ENCODE measurements at places on chromosomes 3 and 15. TPM values are rescaled to one million over a fixed set of nuclear protein-coding genes. Genes with fewer than 3 reads are reported as not detected.
A peak's percentile ranks its signal among the peaks of the same experiment; 100 is the strongest.

DNA sequence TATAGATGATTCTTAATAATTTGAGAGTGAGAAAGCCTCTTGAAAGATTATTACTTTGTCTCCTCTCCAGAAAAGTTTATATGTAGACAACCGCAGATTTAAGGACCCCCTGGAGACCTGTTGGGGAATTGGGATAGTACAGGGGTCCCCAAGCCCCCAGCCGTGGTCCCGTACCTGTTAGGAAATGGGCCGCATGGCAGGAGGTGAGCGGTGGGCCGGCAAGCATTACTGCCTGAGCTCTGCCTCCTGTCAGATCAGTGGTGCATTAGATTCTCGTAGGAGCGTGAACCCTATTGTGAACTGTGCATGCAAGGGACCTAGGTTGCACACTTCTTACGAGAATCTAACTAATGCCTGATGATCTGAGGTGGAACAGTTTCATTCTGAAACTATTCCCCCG is 78.3 kb downstream of the PFN2 start:
- DNase-seq: no peak

GRCh38 chr3:141860766-141861513 is 15.5 kb upstream of the ATP1B3 start:
- no peak for DNase-seq

The PLA2G4E gene
- not detected for polyA plus RNA-seq

The MED12L gene
- 2.2 TPM for polyA plus RNA-seq

DNA sequence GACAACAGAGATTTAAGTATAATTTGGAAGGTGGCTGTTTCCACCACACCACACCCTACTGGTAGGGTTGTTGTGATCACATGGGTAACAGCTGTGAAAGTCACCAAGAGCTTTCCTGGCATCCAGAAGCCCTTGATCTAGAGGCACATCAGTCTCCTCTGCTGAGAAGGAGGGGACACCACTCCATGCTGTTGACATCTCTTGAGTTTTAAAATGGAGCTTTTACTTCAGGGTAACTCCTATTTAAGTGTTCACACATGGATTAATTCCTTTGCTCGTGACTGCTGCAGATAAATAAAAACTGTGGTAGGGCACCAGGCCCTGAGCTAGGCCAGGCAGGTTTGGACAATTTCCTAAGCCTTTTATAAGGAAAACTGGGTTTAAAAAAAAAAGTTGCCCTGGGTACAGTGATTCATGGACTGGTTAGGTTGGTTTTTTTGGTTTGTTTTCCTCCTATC is 7.5 kb downstream of the EXOSC7 start:
- DNase-seq: no peak

DNA sequence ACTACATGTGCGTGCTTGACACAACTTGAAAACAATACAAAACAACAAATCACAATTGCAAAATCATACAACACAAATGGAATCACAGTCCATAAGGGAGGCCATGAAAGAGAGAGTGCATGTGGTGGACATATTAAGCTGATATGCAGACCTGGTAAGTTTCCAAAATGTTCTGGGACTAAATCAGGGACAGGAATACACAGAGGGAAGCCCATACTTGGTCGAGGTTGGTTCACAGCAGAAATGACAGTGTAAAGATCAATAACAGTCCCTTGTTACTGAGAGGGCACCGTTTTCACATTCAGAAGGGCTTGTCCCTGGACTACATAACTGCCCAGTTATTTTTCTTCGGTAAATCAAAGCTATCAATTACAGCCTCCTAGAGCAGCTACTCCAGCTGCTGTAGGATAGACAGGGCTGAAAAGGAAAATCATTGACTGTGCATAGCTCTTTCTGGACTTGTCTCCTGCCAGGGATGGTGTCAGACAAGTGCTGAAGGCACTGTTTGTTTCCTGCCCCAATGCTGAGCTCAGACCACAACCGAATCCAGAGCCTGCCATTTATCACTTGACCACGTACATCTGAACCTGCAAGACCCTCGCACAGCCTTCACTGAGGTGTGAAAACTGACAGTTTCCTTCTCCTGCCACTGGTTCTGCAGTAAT is 79.5 kb upstream of the KCNMB2 start:
- peak; percentile 22 for DNase-seq

- peak; percentile 77 for DNase-seq
Measured at GRCh38 chr3:114383875-114384557, 90.2 kb downstream of the TIGIT start.

The RAB11A gene
- polyA plus RNA-seq: 254 TPM

- DNase-seq: no peak
Measured at GRCh38 chr3:177545964-177546363, 348.7 kb upstream of the TBL1XR1 start.

DNA sequence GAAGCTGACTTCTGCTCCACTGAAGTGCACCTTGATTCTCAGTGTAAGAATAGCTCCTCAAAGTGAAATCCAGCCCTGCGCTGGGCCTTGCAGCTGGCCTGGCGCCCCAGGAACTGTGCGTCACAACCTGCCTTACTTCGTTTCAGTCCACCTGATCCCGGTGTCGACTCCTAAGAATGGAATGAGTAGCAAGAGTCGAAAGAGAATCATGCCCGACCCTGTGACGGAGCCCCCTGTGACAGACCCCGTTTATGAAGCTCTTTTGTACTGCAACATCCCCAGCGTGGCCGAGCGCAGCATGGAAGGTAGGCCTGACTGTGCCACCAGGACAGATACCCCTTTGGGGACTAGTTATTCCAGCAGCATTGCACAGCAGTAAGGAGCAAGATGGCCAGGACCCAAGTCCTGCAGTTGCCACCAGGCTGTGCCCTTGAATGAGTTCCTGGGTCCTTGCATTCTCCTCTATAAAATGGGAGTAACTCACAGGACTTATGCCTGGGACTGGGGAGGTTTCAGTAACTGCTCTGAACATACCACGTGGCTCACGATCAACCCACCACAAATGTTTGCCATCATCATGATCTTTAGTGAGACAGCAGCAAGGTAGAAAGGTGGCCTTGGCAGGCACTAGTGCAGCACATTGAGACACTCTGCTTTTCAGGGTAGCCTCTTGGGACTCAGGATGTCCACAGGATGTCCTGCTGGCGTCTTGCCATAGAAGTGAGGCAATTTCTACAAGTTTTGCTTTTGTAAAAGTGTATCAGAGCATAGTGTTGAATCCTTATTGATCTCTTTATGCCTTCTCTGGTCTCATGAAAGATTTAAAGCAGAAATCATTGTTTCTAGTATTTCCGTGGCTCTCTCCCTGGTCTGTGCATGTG is 46.8 kb downstream of the PXYLP1 start:
- no peak for DNase-seq

DNA sequence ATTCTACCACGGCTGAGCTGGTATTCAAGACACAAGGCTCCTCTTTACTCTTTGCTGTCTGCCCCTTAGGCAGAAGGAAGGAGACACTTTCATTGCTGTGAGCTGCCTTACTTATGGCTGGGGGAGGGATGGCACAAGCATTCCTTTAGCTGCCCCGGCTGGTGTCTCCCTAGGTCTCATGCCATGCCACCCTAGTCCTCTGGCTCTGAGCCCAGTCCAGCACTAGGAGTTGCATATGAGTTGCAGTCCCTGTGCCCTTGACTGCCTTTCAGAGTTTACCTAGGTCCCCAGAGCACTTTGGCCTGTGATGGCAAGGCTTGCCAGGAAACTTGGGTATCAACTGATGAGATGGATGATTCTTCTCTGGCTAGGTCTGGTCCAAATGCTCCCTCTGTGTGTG is 296.4 kb downstream of the RBMS3 start:
- DNase-seq: no peak

The GP9 gene
- 0.86 TPM for polyA plus RNA-seq

DNA sequence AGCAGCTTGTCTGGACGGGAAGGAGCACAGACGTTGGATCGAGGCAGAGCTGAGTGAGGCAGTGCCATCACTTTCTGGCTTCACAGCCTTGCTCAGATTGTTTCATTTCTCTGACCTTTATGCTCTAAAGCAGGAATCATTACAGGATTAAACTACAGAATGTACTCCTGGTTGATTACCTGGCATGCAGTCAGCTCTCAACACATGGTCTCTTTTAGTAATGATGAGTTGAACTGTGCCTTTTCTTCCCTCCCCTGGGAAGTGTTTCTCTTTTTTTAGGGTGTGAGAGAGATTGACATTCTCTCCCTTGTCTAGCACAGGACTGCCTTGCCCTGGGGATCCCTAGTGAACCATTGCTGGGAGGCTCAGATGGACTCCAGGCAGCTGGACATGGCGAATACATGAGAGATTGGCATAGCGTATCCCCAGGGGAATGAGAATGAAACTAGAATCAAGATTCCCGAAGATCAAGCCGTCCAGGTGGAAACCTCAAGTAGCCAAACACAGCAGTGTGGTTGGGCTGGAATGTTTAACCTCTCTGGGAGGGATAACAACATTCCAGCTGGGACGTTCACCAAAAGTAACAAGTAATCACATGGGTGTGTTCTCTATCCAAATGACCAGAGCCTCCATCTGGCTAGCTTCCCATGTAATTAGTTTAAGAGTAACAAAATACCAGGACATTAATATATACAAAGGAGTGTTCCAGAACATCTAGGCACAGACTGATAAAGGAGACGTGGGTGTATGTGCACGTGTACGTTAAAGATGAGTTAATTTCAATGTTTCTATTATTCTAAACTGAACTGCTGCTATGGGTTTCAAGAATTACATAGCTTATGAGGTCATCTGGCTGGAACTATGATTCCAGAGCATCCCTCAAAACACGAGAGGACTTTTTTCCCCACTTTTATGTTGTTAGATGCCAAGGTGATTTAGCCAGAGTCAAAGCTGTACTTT is 118.6 kb upstream of the NR2E3 start:
- no peak for DNase-seq

GRCh38 chr15:100224206-100225185 is 117.3 kb downstream of the ADAMTS17 start:
- no peak for DNase-seq

DNA sequence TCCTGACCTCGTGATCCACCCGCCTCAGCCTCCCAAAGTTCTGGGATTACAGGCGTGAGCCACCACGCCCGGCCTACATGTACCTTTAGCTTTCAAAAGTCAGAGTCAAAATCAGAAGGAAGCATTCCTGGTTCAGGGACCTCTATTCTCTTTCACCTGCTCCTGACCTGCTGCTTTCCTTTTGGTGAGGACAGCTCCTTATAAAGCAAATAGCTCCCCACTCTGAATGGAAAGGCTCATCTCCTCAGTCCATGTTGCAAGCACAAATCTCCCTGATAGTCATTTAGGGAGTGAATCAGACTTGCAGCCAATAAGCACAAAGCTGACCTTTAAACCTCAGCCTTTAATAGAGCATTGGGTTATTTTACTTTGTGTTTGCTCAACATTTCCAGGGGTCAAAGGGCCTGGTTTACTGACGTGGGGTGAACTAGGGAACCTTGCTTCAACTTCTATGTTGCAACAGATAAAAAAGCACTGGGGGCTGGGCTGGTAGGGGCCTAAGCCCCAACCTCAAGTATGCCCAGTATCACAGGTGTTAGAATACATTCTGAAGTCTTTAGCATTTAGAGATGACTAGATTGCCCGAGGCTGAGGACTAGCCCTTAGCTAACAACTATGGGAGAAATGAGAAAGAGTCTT is 43.1 kb downstream of the THRB start:
- DNase-seq: no peak

DNA sequence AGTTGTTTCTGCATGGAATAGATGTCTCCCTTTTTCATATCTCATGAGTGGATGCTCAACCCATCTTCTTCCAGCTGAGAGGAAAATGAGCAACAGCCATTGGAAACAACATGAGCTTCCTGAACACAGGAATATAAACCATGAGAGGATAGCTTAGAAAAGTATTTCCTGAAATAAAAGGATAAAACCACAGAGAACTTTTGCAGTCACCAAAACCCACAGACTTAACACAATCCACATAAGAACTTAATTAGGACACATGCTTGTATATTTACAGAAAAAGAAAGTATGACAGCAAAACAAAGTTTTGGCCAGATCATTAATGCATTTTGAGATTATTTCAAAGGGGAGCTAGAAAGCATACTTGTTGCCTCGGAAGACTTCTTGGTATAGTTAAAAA is 180.5 kb upstream of the RASGRP1 start:
- DNase-seq: no peak

GRCh38 chr15:45919806-45920205 is 285.0 kb downstream of the SQOR start:
- DNase-seq: no peak

- DNase-seq: no peak
Measured at GRCh38 chr15:79089890-79090486, 592 bp downstream of the RASGRF1 start.

DNA sequence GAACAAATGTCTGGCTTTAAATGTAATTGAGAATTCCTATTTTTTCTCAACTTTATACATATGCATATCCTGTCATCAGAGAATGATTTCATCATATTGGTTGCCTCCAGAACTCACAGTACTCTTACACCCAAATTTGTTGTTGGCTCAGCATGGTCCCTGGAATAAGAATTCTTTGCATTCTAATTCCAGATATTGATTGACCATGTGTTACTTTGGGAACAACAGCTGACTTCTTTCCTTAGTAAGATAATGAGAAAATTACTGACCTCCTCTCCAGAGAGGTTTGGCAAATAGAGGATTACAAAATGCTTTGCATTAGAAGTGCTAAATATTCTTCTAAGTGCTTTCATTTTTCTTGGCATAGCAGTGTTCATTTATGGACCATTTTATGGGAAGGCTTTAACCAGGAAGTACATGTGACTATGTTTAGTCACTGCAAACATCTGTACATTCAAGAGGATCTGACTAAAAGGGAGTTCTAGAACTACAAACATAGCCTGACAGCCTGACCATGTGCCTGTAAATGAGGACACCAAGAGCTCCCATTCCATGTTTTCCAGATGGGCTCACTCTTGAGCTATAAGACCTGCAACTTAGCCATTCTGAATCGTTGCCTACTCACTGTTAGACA is 391.6 kb upstream of the DPPA4 start:
- DNase-seq: no peak

The SCAANT1 gene
- polyA plus RNA-seq: 3.3 TPM

The NFKBIZ gene
- polyA plus RNA-seq: 14.2 TPM

GRCh38 chr3:100760377-100760776 is 51.1 kb downstream of the TFG start:
- DNase-seq: no peak

GRCh38 chr3:111373861-111374260 is 168.1 kb upstream of the CD96 start:
- DNase-seq: no peak

GRCh38 chr15:70362886-70363285 is 265.2 kb upstream of the TLE3 start:
- no peak for DNase-seq

The PYGO1 gene
- polyA plus RNA-seq: 15.5 TPM

- no peak for DNase-seq
Measured at GRCh38 chr3:3302964-3303363, 123.5 kb upstream of the CRBN start.

The ACTC1 gene
- 28.7 TPM for polyA plus RNA-seq

The MGLL gene
- polyA plus RNA-seq: 29.9 TPM

- no peak for DNase-seq
Measured at GRCh38 chr3:113574213-113574612, 41.9 kb downstream of the SIDT1 start.

DNA sequence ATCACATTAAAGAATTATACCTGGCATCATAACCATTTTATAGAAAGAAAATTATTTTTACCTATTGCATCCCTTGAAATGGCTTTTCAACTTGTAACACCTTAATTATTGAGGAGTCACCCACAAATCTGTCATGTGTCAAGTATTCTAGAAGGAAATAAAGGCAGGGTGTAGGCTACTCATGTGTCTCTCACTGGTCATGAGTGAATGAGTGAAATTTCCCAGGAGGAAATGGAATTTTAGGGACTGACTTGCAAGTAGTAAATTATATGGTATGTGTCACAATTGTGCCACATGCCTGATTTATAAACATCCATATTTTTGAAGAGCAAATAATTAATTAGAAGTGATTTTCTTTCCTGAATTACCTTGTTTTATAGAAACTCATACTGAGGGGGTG is 310.5 kb upstream of the ADAMTS9 start:
- DNase-seq: no peak

- DNase-seq: no peak
Measured at GRCh38 chr3:192212979-192213378, 514.4 kb downstream of the FGF12 start.

All from renal pelvis (tissue), 12 donors.